Activated naive CD4-positive, alpha-beta T cell treated with anti-CD3 and anti-CD28 coated beads for 36 hours (primary cell): ENCODE measurements at places on chromosomes 3 and 15. TPM values are rescaled to one million over a fixed set of nuclear protein-coding genes. Genes with fewer than 3 reads are reported as not detected.

DNA sequence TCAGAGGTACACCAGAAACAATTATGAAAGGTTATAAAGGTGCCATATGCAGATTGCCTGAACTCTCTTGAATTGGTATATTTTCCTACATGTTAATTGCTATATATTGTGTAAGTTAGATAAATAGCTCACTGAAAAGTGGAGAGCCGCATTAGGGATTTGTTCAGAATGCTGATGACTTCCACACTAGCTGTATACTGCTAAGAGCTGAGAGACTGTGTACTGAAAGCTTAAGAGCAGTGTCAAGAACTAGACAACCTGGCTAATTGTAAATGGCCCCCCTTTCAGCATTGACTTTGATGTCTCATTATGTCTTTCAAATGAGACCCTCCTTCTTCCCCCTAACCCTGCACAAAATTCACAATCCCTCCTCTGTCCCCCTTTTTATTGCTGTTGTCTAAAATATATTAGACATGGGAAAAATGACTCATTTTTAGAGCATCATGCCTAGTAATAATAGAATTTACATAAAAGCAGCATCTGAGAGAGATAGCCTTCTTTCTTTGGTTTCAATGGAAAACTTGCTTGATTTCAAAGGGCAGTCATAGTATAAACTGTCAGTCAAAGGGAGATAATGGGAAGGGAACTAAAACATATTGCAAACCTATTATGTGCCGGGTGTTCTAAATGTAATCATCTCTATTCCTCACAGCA, 34.7 kb upstream of the GREM1 start:
- DNase-seq, result no peak

- DNase-seq, result no peak
These were observed 26.5 kb downstream of the PHLDB2 start for GRCh38 chr3:111885578-111885977.

DNA sequence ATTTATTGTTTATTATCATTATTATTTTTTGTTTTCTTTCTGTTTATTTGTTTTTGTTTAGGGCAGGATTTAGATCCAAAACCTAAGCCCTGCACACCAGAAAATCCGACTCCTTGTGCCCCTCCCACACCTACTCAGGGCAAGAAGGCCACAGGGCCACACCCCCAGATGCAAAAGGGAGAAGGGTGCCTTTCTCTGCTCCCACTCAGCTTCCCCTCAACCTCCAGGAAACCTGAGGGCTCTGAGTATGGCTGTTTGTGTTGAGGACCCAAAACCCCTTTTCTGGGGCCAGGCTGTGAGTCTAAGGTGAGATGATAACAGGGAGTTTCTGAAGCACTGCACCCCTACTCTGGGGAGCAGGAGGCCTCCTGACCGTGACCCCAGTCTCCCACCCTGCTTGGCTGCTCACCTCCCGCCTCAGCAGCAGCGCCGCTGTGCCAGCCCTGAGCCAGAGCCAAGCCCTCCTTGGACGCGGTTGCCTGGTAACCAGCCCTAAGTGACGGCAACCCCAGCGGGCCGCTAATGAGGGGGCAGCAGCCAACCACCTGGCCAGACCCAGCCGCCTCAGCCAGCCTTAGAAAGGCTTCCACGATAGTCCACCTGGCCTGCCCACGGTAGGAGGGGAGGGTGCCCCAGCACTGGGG, 6.4 kb upstream of the C15orf39 start:
- DNase-seq, result no peak

ANKUB1 gene
- total RNA-seq, result not detected

GRCh38 chr3:50580683-50581458, 11.5 kb downstream of the HEMK1 start:
- no peak for DNase-seq

GRCh38 chr15:51374131-51374530, 32.7 kb downstream of the GLDN start:
- DNase-seq, result no peak

- peak; percentile 81 for DNase-seq
These were observed 692 bp upstream of the C15orf39 start for GRCh38 chr15:75200765-75201615.

DUOXA1 gene
- not detected for total RNA-seq

GRCh38 chr3:131370935-131371687, 10.5 kb upstream of the NUDT16 start:
- no peak for DNase-seq

GRCh38 chr3:178302966-178303930, 233.0 kb upstream of the KCNMB2 start:
- DNase-seq, result no peak

DNA sequence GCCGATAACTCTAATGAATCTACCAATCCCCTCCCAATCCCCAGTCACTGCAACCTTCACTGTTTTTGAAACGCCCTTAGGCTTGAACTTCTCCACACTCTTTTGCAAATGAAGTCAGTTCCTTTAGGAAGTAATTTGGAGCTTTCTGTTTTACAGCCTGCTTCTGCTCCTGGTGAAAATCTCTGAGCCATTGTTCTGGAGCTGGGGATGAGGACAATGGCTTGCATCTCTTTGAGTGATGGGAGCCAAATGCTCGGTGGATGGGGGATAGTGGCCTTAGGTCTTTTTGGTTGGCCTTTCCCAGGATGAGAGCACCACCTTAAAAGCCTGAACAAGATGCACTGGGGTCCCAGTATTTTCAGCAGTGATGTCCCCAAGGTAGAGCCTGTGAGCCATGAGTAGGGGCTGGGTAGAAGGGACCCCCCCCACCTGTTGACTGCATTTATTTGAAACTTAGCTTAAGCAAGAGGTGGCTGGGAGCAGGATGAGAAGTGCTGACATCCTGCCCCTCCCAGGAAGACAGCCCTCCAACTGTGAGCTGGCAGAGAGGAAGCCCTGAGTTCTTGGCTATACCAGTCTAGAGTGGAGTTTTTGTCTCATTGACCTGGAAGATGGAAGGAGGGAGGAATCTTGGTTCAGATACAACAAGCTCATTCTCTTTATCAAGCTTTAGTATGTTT, 7.6 kb upstream of the MYO5C start:
- no peak for DNase-seq

GRCh38 chr3:32996755-32997091, 45.3 kb downstream of the CCR4 start:
- DNase-seq, result no peak

PATL2 gene
- 6.3 TPM for total RNA-seq

GRCh38 chr3:171796625-171797264, 13.5 kb downstream of the PLD1 start:
- no peak for DNase-seq

DNA sequence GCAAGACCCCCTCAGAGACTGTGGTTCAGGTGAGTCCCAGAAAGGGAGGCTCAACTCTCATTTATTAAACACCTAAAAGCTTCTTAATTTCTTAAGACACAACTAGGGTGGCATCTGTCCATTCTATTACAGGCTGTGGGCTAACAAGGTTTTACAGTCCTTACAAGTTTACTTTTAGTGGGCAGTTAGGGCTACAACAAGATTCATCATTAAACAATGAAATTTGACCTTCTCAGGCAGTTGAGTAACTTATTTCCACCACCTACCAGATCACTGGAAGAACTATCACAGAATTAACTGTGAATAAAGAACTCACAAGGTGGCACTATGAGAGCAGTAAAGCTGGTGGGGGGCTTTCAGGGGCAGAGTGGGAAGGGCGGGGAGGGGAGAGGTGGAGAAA, 132.6 kb downstream of the PLD1 start:
- no peak for DNase-seq

BCL2A1 gene
- total RNA-seq, result 79.1 TPM
